ENCODE measurements at places on chromosomes 7 and 10.

- peak; percentile 48 for DNase-seq
Measured at GRCh38 chr10:4249841-4250586, 465.0 kb upstream of the KLF6 start.

DNA sequence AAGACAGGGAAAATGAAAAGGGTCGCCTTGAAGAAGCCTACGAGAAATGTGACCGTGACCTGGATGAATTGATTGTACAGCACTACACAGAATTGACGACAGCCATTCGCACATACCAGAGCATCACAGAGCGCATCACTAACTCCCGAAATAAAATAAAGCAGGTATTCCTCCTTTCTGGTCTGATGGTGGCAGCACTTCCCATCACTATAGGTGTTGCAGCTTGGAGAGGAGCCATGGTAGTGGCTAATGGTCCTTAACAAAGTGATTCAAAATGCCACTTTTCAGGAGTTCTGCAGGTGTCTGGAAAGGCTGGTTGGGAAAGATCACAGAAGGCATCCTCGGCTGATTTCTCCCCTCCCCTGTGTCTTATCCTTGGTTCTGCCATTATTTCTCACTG lies 22.1 kb downstream of the EXOC4 start:
- no peak for DNase-seq

GRCh38 chr10:44353721-44354120 lies 31.2 kb downstream of the CXCL12 start:
- no peak for DNase-seq

GRCh38 chr10:4780782-4781181 lies 45.2 kb upstream of the AKR1E2 start:
- DNase-seq: peak; percentile 87

- DNase-seq: no peak
Measured at GRCh38 chr7:69778138-69778537, 179.9 kb downstream of the AUTS2 start.

- DNase-seq: no peak
Measured at GRCh38 chr10:45372251-45372951, 1.6 kb upstream of the ALOX5 start.

GRCh38 chr10:112946649-112947048 lies 3.4 kb upstream of the TCF7L2 start:
- no peak for DNase-seq

GRCh38 chr7:142272841-142273240 lies 15.0 kb upstream of the PRSS58 start:
- no peak for DNase-seq

GRCh38 chr7:90797596-90797995 lies 201.5 kb downstream of the CDK14 start:
- DNase-seq: peak; percentile 40

DNA sequence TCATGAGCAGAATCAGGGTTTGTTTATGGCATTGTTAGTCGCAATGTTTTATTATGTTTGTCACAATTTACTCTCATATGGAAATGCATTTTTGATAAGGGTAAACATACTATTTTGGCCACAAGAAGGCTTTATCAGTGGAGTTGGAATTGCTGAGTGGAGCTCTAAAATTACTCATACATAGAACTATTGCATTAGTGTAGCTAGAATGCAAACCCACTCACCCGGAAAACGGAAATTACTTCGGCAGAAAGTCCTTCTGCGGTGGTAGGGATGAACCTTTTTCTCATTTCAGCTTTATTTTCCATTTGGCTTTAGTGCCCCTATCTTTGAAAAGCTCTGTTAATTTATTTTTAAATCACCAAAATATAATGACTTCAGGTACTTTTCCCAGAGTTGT lies 42.8 kb upstream of the NPY start:
- DNase-seq: no peak

DNA sequence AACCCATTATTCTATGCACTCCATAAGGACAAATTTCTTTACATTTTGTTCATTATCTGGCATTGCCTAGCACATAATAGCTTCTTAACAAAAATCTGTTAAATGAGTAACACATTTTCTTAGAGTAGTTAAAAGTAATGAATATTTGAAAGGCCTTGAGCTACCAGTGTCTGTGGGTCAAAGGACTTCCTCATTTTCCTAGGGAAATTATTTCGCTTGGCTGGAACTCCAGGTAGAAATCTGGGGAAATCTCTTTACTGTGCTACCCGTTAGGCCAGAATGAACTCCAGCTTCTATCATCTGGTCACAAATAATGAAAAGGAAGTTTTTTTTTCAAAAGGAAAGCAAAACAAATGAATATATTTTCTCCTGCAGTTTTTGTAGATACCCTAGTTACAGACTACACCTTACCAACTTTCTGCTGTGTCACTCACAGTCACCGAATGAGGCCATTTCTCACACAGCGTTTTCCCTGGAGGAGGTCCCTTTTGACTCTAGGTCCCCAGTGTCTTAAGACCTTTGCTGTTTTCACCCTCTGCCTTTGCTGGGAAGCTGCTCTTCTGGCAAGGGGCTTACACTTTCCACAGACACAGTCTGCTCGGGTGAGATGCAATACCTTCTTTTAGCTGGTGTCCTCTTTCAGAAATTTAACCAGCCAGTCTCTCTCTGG lies 1.6 kb downstream of the SAMD9L start:
- DNase-seq: no peak

- DNase-seq: no peak
Measured at GRCh38 chr10:11448545-11449244, 162.8 kb downstream of the USP6NL start.

DNA sequence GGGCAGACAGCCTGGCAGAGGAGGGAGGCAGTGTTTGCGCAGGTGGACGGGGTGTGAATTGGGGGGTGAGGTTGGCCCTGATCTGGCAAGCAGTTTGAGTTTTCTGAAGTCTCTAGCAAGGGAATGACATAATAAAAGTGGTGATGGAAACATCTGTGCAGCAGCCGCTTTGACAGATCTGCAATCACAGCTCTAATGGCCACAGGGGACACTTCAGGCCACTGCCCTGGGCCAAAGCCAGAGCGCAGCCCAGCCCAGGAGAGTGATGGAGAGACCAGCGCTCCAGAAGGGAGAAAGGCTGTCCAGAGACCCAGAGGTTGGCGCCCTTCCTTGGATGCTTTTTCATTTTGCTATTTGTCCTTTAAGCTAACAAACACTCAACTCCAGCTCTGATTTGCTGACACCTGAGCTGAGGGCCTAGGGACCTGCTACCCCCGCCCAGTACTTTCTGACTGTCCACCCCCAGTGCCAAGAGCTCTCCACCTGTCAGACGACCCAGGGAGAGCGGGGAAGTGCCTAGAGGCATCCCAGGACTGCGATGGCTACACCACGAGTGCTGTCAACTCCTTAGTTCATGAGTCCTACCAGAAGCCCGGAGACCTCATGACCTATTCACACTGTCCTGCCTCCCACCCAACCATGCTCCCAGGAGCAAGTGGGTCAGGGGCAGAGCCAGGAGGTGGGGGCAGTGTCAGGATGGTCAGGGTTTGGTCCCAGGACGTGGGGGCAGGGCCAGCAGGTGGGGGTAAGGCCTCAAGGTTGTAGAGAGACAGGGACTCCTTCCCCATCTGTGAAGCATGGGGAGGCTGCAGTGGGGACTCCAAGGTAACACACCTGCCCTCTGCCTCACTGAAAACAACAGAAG lies 112.6 kb downstream of the PRKAG2 start:
- no peak for DNase-seq

- peak; percentile 58 for DNase-seq
Measured at GRCh38 chr10:21526188-21526859, 842 bp upstream of the SKIDA1 start.

DNA sequence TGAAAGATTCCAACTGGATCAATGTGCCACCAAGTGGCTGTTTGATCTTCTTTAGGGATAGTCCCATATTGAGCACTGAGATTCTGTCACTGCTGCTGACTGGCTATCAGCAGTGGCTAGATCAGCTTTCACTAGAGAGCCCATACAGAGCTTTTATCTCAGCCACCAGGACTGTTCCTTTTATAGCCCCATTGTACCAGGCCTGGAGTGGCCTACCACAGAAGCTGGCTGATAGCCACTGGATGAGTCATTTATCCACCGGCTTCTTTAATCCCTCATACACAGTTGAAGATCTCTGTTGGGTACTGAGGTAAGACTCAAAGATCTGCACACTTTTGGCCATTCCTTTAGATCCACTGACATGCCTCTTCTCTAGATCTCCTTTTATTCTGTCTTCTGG lies 1101.1 kb downstream of the SORCS3 start:
- DNase-seq: peak; percentile 82

GRCh38 chr7:46363688-46364087 lies 442.6 kb upstream of the IGFBP3 start:
- no peak for DNase-seq

DNA sequence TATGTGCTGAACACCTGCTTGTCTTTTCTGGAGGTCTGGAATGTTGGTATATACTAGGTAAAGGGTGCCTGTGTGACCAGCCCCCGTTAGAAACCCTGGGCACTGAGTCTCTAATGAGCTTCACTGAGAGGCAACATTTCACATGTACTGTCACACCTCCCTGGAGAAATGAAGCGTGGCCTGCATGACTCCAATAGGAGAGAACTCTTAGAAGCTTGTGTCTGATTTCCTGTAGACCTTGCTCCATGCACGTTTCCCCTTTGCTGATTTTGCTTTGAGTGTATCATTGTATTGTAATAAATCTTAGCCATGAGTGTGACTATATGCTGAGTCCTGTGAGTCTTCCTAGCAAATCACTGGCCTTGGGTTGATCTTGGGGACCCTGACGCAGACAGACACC lies 82.8 kb downstream of the PPP1R3C start:
- no peak for DNase-seq

GRCh38 chr10:15370856-15371701 lies at the start of gene FAM171A1:
Gene FAM171A1 (minus strand): TSS chr10:15371289. CDS start chr10:15371052, 237 bp downstream.
- no peak for DNase-seq

- DNase-seq: no peak
Measured at GRCh38 chr7:135195968-135196629, 15.2 kb downstream of the WDR91 start.

DNA sequence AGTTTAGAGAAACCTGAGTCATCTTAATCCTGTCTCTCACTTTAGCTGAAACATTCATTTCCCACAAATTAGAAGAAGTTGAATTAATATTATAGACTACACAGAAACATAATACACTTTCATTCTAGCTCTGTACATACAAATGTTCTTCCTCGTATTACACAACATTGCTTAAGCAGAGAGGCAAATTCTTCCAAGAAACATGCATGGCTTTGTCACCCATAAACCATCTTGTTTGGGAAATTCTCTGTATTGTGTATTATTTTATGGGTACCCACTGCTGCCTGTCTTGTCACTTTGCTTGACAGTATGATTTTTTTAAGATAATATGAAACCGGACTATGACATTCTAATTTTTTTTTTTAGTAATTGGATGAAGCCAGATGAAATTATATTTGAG lies 104.0 kb downstream of the SRI start:
- DNase-seq: no peak

GRCh38 chr7:128209229-128210035 lies 31.6 kb upstream of the LEP start:
- peak; percentile 73 for DNase-seq

DNA sequence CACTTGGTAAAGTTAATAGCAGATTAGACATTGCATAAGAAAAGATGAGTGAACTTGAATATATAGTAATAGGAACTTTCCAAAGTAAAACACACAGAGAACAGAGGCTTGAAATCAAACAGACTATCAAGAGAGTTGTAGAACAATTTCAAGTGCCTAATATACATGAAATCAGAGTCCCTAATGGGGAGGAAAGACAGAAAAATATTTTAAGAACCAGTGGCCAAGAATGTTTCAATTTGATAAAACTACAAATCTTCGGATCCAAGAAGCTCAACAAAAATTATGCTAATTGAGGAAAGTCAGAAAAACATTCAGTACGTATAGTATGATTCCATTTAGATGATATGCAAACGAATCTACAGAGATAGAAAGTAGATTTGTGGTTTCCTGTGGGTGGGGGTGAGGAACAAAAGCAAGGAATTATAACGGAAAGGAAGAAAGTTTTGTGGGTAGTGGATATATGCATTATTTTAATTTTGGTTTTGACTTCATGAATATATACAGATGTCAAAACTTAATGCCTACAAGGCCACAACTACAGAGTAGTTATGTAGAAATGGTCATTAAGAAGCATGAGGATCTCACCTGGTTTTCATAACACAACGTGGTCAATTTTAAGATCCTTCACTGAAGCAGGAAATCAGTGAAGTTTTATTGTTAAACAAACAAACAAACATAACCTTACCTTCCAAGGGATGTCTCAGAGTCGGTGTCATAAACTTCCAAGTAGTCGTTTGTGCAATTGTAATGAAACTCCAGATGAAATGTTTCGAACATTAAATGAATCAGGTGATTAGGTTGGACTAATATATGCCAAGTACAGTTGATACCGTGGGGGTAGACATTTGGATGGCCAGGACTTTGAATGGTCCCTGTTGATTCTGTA lies 62.0 kb downstream of the CUBN start:
- DNase-seq: no peak

DNA sequence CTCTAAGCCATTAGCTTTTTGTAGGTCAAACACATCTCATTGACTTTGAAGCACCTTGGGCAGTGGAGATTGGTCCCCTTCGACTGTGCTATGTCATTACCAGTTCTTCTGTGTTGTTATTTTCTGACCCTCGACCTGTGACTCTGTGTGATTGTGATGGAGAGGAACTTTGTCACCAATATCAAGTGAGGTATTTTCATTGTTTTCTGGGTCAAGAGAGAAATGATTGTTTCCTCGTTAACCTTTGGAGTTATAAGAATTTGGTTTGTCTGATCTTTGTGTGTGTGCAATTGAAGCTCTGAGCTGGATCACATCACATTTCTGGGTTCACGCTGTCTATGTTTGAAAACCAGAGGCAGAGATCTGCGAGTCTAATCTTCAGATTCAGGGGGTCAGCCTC lies 432.2 kb upstream of the KLF6 start:
- DNase-seq: no peak

GRCh38 chr7:73850781-73851207 lies 8.5 kb upstream of the METTL27 start:
- peak; percentile 95 for DNase-seq

GRCh38 chr10:21217107-21217506 lies 308.4 kb downstream of the SKIDA1 start:
- DNase-seq: no peak

DNA sequence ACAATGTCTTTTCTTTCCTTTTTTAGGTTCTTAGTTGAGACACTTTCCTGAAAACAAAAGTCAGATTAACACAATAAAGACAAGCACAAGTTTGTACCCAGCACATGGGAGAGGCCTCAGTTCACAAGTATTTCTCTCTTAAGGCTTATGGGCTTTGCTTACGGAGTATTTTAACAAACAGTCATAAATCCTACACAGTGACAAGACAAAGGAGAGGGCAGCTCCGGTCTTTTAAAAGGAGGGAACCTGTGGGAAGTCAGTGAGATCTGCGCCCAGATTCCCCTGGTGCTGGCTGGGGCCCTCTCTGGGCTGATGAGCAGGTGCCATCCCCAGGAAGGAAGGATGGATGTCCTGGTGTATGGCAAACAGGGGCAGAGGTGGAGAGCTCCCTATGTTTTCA lies 398.6 kb downstream of the ACTR3B start:
- DNase-seq: no peak

- DNase-seq: no peak
Measured at GRCh38 chr10:107898392-107898791, 733.9 kb upstream of the SORCS1 start.

- peak; percentile 28 for DNase-seq
Measured at GRCh38 chr10:78852466-78853240, 216.1 kb upstream of the ZMIZ1 start.

GRCh38 chr10:101485681-101486554 lies 102.1 kb downstream of the POLL start:
- DNase-seq: no peak

Measured in HT1080 (cell line).